ENCODE measurements at places on chromosomes 2 and 18.

GRCh38 chr2:100339823-100340222 lies 17.5 kb upstream of the LONRF2 start:
- no peak for DNase-seq

- DNase-seq: no peak
Observed at GRCh38 chr2:28601616-28602015, 105.8 kb downstream of the PLB1 start.

- no peak for DNase-seq
Observed at GRCh38 chr2:35873921-35874320, 481.7 kb upstream of the CRIM1 start.

DNA sequence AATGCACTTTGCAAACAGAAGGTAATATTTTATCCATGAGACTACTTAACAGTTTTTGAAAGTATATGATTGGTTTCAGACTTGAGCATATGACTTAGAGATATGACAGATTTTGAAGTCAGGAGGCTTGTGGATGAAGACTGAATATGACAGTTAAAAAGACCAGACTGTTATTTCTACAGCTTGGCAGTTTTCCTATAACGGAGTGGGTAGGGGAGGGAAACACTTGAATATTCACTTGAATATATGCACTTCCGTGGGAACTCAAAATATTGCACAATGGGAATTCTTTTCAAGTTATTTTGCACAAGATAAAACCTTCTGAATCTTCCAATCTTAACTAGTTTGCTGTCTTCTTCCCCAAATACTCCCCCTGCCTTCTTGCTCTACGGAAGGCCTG lies 64.6 kb upstream of the ACKR3 start:
- no peak for DNase-seq

- DNase-seq: no peak
Observed at GRCh38 chr2:122239440-122239839, 484.0 kb downstream of the TSN start.

DNA sequence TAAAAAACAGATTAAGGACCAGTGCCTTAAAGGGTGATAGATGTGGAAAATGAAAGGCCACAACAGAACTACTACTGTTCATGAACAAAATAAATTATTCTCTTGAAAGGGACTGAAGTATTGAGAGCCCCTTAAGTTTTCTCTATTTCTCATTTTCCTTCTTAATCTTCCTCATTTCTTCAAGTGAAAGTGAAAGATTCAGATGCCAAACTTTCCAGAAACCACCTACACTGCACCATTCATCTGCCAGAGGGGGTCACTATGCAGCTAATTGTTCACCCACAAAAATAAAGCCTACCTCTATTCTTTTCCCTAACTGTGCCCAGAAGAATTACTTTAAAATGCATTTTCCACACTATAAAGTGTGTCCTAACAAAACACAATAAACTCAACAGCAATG lies 140.1 kb downstream of the NR4A2 start:
- no peak for DNase-seq

- peak; percentile 49 for DNase-seq
Observed at GRCh38 chr2:186540941-186541340, 48.9 kb upstream of the ITGAV start.

DNA sequence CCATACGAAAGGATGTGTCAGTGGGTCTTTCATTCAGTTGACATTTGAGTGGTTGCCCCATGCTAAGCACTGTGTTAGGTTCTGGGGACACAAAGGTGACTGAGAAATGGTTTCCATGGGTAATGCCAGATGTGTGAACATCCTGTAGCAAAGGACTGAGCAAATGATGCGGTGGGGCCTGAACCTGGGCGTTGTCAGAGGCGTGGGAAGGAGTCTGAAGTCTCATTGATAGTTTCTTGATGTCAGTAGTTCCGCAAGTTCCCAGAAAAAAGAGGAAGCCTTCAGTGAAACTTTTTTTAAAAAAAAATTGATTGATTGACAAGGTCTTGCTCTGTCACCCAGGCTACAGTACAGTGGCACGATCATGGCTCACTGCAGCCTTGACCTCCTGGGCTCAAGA lies 56.9 kb downstream of the LIMS1 start:
- no peak for DNase-seq

- no peak for DNase-seq
Observed at GRCh38 chr2:153811516-153811915, 60.2 kb upstream of the GALNT13 start.

GRCh38 chr18:25261768-25262167 lies 90.2 kb downstream of the ZNF521 start:
- no peak for DNase-seq

GRCh38 chr18:32264401-32264800 lies 74.6 kb downstream of the MEP1B start:
- DNase-seq: no peak

DNA sequence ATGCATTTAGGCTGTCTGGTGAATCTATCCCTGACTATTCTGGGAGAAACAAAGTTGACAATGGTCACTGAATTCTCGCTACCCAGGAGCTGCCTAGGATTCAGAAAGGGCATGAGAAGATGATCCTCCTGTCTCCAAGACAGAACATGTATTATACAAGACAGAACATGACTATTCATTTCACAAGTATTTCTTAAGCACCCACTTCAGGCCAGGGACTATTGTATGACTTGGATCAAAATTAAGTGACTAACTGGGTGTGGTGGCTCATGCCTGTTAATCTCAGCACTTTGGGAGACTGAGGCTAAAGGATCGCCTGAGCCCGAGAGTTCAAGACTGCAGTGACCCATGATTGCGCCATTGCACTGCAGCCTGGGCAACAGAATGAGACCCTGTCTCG lies 235.8 kb upstream of the RAB12 start:
- DNase-seq: no peak

DNA sequence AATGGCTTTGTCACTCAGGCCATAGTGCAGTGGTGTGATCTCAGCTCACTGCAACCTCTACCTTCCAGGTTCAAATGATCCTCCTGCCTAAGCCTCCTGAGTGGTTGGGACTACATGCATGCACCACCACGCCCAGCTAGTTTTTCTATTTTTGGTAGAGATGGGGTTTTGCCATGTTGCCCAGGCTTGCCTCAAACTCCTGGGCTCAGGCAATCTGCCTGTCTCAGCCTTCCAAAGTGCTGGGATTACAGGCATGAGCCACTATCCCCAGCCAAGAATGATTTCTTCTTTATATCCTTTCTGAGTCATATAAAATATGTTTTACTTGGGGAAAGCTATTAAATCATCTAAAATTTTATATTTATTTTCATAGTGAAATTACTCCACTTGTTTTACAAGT lies 61.3 kb downstream of the CYBRD1 start:
- no peak for DNase-seq

- peak; percentile 91 for DNase-seq
Observed at GRCh38 chr2:22281033-22281432, 1103.9 kb upstream of the KLHL29 start.

- peak; percentile 78 for DNase-seq
Observed at GRCh38 chr18:24397131-24397693, 412 bp downstream of the OSBPL1A start.

DNA sequence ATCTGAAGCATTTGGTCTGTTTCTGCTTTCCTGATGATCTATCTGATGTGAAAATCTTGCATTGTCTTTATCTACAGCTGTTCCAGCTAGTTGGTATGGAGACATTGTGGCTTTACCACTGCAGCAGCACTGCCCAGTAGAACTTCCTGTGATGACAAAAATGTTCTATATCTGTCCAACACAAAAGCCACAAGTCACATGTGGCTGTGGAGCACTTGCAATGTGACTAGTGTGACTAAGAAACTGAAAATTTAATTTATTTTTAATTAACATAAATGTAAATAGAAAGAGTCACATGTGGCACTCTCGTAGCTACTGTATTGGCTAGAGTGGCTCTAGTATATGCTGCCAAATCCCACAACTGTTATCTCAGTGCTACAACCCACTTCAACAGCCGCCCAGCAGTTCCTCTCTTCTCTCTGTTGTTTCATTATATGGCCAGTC lies 425.7 kb downstream of the SETBP1 start:
- no peak for DNase-seq

GRCh38 chr18:52691841-52692240 lies 351.8 kb downstream of the DCC start:
- DNase-seq: no peak

DNA sequence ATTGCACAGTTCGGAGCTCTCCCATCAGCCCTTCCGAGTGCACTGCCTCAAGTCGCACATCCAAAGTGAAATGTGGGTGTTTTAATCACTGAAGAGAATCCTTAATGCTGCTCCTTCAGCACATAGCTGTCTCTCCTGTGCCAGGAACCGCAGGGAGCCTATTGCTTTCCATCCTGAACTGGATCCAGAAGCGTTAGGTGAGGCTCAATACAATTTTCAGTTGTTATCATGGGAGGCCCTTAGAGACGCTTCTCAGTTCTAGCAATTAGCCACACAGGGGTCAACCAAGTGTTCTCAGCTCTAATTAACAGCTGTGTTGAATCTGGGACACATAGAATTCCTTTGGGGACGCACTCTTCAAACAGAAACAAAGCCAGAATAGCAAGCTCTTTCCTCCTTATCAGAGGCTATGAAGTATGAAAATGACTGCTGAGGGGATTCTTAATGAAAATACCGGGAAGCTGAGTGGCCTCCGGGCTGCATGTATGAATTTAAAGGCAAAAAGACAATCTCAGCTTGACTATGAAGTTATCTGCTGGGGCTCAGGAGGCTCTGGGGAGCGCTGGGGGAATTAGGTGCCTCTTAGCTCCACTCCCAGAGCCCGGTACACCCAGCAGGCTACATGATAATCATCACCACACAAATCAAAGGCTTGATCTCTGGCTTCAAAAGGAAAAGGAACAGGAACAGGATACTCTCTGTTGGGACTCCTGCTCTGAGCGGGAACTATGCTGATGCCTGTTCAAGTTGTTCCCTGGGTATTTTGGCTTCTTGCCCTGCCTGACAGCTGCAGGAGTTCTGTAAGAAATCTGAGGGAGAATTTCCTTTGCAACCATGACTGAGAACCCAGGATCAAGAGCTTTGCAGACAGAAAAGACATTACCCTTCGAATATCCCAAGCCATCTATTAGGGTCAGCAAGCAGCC lies 55.4 kb upstream of the NCOA1 start:
- DNase-seq: peak; percentile 65

GRCh38 chr2:113039158-113039557 lies 13.5 kb downstream of the IL36B start:
- DNase-seq: no peak

DNA sequence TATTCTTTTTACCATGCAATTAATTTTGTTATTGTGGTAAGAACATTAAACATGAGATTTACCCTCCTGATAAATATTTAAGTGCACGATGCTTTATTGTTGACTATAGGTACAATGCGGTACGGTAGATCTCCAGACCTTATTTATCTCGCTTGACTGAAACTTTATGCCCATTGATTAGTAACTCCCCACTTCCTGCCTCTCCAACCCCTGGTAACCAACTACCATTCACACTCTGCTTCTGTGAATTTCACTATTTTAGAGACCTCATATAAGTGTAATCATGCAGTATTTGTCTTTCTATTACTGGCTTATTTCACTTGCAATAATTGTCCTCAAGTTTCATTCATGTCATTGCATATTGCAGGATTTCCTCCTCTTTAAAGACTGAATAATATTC lies 195.7 kb upstream of the ID2 start:
- DNase-seq: no peak

GRCh38 chr2:218566296-218566695 lies 1.9 kb downstream of the USP37 start:
- DNase-seq: no peak

DNA sequence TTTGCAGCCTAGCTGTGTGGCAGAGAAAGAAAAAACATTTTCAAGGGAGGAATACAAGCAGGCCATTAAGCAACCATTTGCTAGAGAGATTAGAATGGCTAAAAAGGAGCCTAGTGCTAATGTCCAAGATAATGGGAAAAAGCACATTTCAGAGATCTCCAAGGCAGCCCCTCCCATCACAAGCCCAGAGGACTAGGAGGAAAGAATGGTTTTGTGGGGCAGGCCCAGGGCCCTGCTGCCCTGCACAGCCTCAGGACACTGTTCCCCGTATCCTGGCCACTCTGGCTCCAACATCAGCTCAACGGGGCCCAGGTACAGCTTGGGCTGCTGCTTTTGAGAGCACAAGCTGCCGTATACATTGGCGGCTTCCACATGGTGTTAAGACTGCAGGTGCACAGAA lies 16.5 kb upstream of the GBX2 start:
- no peak for DNase-seq

GRCh38 chr2:170014769-170015168 lies 163.2 kb upstream of the MYO3B start:
- DNase-seq: no peak

GRCh38 chr2:235271936-235272335 lies 221.9 kb upstream of the AGAP1 start:
- DNase-seq: no peak

DNA sequence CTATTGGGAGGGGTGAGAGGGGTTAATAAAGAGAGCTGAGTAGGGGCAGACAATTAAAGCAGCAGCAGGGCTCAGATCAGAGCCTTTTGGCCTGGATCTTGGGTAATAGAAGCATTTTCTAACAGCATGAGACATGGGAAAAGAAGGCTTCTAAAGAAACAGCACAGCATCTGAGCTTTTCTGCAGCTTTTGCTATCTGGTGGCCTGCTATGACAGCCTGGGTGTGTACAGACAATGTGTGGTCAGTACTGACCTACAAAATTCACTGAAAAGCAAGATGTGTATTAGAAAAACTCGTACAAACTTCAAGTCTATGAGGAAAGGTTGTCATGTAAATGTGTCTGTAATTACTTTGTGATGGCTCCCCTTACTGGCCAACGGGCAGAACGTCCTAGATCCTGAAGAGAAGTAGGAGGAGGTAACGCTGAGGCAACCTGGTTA lies 95.6 kb downstream of the GALNT3 start:
- peak; percentile 43 for DNase-seq

- peak; percentile 70 for DNase-seq
Observed at GRCh38 chr2:133523406-133523805, 44.9 kb downstream of the NCKAP5 start.

GRCh38 chr2:221019668-221020067 lies 552.4 kb downstream of the EPHA4 start:
- DNase-seq: no peak

DNA sequence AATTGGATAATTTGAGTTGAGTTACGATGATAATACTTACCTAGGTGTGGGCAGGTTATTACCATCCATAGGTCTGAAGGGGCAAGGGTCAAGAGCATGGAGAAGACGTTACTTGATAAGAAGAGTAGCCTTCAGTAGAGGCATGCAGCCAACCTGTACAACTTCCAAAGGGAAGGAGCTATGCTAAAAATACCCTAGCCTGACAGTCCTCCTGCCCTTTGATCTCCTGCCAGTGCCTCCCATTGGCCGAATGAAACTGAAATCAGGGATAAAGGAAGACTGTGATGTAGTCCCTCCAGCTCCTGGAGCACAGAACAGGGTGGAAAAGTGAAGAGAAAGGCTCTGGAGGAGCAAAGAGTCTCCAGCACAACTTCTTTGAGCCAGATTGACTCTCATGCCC lies 487.4 kb downstream of the ADCYAP1 start:
- no peak for DNase-seq

GRCh38 chr2:236968880-236969534 lies 116.7 kb upstream of the COPS8 start:
- no peak for DNase-seq

GRCh38 chr2:207533461-207534008 lies 3.8 kb downstream of the CREB1 start:
- no peak for DNase-seq

All from IMR-90 (cell line).